ENCODE measurements at places on chromosomes 5 and 9.

DNA sequence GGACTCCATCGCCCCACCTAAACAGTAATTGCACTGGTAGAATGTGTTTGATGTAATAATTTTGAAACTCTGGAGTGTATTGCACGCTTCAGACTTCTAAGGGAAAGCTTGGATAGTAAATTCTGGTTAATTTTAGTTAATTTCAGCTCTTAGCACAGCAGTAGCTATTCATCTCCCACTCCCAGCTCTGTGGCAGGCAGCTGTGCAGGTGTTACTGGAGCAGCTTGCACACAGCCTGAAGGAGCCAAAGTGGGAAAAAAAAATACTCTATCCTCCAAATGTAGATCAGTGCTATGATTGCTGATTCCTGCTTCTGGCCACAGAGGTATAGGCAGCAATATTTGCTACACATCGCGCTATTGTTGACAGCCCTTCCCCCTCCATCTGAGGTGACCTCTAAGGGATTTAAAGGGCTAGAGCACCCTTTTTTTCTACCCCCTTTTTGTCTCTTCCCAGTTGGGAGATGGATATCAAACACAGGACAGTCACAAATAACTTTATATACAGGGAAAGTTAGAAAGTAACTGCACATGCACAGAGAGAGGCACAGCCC lies 97.4 kb downstream of the KCTD16 start:
- no peak for DNase-seq

- DNase-seq = no peak
These were observed 32.0 kb upstream of the SPTLC1 start for GRCh38 chr9:92147030-92147851.

GRCh38 chr5:72649449-72649848 lies 142.2 kb upstream of the ZNF366 start:
- DNase-seq = no peak

DNA sequence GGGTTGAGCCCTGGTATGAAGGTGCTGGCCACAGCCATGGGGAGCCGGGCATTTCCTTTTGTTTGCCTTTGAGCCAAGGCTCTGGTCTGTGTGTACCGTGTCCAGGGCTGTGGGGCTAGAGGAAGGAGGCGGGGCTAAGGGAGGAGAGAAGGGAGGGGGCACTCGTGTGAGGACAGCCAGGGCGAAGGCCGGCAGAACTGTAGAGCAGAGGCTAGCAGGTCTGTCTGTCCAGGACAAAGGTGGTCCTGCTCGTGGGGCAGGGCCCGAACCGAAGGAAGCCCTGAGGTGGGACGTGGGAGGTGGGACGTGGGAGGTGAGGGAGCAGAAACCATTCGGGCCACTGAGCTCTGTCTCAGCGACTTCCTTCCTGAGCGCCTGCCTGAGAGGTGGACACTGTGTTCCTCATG lies 41.3 kb upstream of the TESK1 start:
- DNase-seq = no peak

- DNase-seq = no peak
These were observed 211.9 kb upstream of the CDH6 start for GRCh38 chr5:30981576-30981975.

- no peak for DNase-seq
These were observed 7.1 kb upstream of the CAST start for GRCh38 chr5:96655085-96655484.

DNA sequence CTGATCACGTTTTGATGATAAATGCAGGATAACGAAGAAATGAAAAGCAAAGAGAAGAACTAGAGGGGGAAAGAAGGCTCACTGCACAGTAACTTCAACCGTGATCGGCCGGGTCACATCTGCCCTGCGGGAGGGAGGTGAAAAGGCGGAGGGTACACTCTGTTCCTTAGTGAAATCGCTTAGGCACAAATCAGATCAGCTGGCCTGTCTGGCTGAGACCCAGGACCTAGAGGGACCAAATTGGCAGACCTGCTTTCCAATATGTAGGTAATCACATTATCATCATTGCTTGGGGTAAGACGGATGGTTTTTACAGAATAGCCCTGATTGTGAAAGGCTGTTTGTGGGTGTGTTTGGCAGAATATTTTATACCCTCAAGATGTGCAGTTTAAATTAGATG lies 82.2 kb downstream of the SLC28A3 start:
- no peak for DNase-seq

DNA sequence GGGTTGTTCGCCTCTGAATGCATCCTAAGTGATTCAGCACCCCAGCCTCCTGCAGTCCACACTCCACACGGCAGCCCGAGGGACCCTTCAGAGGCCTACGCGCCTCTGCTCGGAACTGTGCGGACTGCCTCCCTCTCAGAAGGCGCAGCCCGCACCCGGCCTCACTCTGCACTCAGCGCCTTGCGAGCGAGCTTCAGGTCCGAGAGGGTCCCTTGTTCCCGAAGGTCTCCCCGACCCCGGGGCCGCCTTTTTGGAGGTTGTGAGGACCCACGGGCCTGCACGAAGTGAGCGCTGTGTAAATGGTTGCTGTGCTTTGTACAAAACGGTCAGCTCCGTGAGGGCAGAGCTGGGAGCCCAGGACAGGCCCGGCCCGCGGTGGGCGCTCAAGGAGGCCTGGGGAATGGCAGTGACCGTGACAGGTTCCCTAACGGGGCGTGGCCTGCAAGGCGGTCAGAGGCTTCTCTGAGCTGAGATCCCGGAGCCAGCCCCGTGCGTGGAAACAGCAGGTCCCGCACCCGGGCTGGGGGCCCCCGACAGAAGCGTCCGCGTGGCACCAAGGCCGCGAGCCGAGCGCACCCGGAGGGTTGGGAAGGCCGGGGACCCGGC lies 698 bp upstream of the CACNA1B start:
- DNase-seq = no peak

DNA sequence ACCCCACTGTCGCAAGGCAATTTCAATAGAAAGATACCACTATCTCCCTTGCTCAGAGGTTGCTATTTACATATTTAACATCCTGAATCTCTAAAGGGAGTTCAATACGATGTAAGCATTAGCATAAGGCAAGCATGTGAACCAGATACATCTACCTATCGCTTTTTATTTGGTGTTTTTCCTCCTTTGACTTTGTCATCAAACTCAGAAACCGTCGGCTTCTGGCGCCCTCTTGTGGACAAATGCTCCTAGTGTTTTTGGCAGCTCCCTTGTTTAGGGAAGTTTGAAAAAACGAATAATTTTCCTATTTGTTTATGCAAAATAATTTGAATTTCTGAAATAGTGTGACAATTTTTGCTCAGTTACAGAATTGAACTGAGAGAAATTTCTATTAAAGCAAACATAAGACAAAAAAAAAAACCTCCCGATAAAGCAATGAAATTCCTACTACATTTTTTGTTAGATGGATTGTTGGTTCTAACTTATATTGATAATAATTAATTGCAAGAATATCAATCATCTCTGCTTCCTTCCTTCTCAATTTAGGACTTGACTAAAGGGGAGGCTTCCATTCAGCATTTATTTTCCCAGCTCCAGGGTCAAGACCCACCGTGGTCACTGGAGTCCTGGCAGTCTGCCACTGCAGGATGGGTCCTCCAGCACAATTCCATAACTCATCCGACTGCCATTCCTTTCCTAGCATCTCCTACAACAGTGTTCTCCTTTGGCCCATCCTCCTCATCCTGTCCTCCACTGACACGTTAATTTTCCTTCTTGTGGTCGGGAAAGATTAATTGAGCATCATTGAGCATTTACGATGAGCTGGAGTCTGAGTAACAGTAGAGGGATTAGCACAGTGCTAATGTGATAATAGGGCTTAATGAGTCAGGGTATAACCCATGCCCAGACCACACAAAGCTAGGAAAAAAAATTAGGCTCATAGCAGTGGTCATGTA lies 131.8 kb upstream of the CHD1 start:
- DNase-seq = peak; percentile 41

- no peak for DNase-seq
These were observed 34.9 kb downstream of the LURAP1L start for GRCh38 chr9:12809720-12810119.
